ENCODE measurements at places on chromosomes 2 and 18. TPM values are rescaled to one million over a fixed set of nuclear protein-coding genes. Genes with fewer than 3 reads are reported as not detected.

The PRKRA gene
- 43.6 TPM for total RNA-seq

The LRRTM1 gene
- 0.44 TPM for total RNA-seq

The NEU4 gene
- total RNA-seq: not detected

The IKZF2 gene
- total RNA-seq: 7.5 TPM

The SOX11 gene
- 0.66 TPM for total RNA-seq

The SLC19A3 gene
- under 0.01 TPM for total RNA-seq

The CNGA3 gene
- total RNA-seq: not detected

The LIMS2 gene
- 1.4 TPM for total RNA-seq

The GALR1 gene
- total RNA-seq: under 0.01 TPM

The VWC2L gene
- total RNA-seq: under 0.01 TPM

The ABCB11 gene
- total RNA-seq: not detected

The PGAP1 gene
- total RNA-seq: 11.6 TPM

The TGFA gene
- not detected for total RNA-seq
